A172 (cell line): ENCODE measurements at places on chromosomes 3 and 15.

- no peak for DNase-seq
These were observed at the start of gene DGKG for GRCh38 chr3:186361762-186362536. DGKG (minus strand) TSS chr3:186362234; CDS start chr3:186320459, 41,775 bp downstream.

DNA sequence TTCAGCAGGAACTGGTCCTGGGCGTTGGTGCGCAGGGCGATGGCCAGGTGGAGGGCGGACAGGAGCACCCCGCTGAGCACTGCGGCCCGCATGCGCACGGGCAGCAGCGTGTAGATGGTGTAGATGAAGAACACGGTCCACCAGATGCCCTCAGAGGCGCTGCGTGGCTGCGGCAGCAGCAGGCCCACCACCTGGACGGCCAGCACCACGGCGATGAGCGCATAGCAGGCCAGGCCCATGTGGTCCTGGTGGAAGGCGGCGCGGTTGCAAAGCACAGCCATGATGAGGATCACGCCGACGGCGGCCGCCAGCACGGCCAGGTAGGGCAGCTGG, 1.5 kb downstream of the ADCY5 start:
- no peak for DNase-seq

DNA sequence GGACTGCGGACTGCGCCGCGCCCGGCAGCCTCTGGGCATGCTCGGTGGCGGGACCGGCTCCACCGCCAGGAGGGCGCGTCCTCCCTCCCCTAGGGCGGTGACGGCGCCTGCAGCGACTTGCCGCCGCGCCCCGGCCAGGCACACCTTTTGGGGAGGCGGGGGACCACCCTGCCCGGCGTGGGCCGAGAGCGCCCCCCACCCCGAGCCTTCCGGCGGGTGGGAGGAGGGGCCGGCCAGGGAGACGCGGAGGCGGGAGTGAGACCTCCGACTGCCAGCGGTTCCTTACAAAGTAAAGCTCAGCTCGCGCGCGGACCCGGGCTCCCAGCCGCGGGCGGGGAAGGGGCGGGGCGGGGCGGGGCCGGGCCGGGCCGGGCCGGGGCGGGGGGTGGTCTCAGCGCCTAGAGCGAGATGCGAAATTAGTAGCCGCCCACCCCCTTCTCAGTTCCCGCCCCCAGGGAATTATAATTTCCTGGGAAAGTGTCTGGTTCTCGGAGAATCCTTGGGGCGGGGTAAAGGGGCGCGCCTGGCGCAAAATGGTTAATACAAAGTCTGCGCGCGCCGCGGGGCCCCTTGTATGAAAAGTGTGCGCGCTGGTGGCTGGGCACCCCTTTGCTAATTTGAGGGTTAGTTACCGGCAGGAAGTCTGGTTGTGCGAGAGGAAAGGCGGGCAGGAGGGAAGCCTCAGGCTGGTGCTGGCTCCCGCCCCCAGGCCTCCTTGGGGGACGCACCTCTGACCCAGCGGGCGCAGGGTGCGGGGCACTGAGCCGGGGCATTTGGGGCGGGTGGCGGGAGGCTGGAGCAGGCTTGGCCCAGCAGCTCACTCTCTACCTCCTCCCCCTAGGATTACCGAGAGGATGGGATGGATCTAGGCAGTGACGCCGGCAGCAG, 224.8 kb upstream of the IL12A start:
- DNase-seq, result peak; percentile 90

- no peak for DNase-seq
These were observed 86.3 kb downstream of the ARNT2 start for GRCh38 chr15:80490431-80490990.

GRCh38 chr3:122660297-122660974, 20.2 kb upstream of the PARP14 start:
- DNase-seq, result no peak

DNA sequence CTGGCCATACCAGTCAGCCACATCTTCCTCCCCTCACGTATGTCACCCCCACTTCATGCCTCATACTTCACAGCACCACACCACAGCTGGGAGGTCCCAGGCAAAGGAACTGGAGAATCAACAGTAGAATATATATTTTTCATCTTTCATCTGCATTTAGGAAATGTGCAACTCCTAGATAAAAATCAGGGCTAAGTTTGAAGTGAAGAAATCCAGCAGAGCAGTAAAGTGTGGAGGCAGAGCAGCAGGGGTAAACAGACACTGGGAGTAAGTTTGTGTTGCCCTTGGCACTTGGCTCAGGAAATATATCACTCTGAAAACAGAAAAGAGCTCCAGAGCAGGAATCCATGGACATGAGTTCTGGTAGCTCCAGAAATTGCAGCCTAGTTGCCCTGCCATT, 2.8 kb upstream of the HERC1 start:
- DNase-seq, result no peak

- no peak for DNase-seq
These were observed 33.1 kb downstream of the ASB7 start for GRCh38 chr15:100635406-100636071.

DNA sequence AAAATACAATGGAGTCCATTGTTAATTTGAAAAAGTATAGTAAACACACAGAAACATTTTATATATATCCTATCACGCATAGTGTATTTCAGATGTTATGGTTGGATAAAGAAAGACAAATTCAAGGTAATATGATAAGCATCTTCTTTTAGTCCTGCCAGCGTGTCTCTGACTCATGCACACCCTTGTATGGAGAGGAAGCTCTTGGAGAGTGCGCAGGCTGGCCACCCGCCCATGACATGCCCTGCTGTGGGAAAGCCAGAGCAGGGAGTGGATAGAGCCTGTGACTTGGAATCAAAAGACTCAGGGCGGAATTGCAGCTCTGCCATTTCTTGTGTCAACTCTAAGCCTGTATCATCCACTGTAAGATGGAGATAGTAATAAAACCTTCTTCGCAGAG, 23.0 kb upstream of the COPG1 start:
- peak; percentile 99 for DNase-seq

DNA sequence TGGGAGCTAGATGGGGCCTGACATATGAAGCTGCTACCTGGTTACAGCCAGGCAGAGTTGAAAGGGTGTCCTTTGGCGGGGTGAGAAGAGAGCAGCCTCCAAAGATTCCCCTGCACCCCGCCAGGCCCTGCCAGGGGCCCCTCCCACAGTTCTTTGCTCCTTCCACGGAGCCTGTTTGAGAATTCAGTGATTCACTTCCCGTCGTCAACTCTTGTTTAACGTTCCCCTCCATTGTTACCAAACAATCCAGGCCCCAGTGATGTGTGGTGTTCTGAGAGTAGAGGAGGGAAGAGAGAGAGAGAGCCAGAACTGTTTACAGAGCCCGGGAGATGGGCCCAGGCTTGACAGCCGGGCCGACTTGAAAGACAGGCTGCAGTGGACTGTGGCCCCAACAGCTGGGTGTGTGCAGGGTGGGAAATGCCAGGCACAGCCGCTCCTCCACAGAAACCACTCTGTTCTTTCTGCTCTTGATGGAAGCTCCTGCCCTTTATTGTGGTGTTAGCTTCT, 81.5 kb downstream of the SMAD3 start:
- DNase-seq, result peak; percentile 62

GRCh38 chr3:146308682-146309081, 57.8 kb upstream of the PLSCR4 start:
- peak; percentile 85 for DNase-seq

GRCh38 chr15:71448688-71449114, 333.4 kb downstream of the THSD4 start:
- DNase-seq, result peak; percentile 77

DNA sequence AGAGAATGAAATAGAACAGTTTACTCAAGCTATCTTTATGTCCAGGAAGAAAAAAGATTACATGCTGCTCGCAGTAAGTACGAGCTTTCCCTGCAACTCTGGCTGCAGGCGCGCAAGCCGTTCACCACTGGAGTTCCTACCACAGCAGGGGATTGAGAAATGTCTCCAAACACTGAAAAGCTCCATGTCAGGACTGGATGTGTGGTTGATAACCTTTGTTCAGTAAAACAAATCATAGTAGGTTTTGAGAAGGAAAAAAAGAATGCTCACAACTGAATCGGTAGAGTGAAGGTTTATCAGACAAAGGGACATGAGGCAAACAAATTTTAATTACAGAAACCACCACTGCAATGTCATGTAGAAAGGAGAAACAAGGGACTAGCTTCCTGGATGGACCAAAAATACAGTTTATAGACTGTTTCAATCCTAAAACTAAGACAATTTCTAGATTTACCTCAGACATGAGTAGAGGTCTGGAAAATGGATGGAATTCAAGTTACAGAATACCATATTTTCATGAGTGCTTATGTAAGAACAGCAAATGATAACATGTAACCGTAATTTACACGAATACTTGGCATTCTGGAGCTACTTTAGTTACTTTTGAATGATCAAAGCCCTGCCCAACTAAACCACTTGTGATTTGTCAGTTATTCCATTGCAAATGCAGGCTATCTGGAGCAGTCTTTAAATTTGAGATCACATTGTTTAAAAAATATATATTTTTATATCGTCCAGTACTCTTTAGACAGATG, 471.1 kb downstream of the SHQ1 start:
- DNase-seq, result no peak

- DNase-seq, result no peak
These were observed 6.9 kb downstream of the CORO2B start for GRCh38 chr15:68585574-68586273.

- DNase-seq, result no peak
These were observed 11.8 kb downstream of the CD47 start for GRCh38 chr3:108079043-108079442.

DNA sequence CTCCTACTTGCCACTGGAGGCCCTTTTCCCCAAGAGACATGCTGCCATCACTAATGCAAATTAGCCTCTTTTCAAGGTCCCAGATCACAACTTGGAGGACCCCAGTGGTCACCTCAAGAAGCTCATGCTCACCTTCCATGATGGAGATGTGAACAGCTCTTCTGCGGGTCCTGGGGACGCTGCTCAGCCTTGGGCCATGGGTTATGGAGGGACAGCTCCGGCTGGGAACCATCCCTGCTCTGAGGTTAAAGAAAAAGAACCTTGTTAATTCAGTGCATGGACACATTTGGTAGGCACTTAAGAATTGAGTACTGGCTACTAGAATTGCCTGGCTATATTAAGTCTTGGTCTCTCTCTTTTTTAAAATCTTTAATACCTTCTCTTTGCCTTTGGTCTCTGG, 56.8 kb downstream of the WDR76 start:
- no peak for DNase-seq

DNA sequence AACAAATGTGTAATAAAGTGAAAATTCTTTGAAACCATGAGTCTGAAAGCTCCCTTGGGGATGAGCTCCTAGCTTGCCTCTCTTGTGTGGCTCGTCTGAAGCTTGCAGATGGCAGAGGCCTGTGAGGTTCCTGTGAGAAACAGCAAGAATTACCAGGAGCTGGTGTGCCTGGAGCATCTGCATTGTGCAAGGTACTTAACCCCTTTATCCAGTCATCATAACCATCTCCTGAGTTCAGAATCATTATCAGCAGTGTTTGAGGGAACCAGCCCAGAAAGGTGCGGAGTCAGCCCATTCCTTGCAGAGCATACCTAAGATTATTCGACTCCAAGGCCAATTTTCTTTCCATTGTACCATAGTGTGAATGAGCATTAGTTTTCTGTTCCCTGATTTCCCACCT, 51.7 kb upstream of the TRA2B start:
- no peak for DNase-seq

- no peak for DNase-seq
These were observed 49.1 kb upstream of the SEC22A start for GRCh38 chr3:123152687-123153086.

DNA sequence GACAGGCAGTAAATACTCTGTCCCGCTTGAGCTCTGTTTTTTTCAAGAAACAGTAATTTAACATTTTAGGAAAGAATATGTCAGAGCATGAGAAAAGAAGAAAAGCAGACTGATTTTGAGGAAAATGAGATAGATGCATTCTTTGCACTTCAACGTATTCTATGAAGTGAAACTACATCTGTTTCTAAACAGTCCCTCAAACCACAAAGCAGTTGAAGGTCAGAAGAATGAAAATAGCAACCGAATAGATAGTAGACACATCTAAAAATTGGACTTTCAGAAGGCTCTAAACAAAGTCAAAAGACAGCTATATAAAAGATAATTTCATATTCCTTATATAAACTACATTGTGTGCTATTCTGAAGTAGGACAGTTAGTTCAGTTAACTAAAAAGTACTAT, 172.6 kb upstream of the LRRC3B start:
- no peak for DNase-seq

- no peak for DNase-seq
These were observed 124.9 kb upstream of the PRR20G start for GRCh38 chr3:127412578-127413317.

DNA sequence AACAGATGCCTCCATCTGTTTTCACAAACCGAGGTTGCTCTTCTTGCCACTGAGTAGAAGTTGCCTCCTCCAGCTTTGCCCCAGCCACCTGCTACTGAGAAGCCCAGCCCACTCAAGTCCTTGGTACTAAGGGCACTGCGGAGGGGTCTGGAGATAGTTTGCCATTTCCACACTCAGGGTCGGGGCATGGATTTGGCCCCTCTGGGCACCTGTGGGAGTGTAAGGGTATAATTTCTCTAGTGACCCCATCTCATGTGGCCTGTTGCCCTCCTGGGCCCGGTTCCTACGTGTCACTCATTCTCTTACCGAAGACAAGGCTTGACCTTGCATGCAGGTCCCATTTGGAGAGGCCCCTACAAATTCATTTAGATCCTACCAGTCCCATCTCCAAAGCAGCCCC, 79.0 kb downstream of the THSD4 start:
- no peak for DNase-seq

GRCh38 chr3:190826018-190826417, 36.5 kb downstream of the GMNC start:
- no peak for DNase-seq

GRCh38 chr3:139561255-139561817, 21.8 kb upstream of the RBP1 start:
- no peak for DNase-seq

GRCh38 chr3:188389711-188390342, 235.9 kb downstream of the LPP start:
- no peak for DNase-seq

DNA sequence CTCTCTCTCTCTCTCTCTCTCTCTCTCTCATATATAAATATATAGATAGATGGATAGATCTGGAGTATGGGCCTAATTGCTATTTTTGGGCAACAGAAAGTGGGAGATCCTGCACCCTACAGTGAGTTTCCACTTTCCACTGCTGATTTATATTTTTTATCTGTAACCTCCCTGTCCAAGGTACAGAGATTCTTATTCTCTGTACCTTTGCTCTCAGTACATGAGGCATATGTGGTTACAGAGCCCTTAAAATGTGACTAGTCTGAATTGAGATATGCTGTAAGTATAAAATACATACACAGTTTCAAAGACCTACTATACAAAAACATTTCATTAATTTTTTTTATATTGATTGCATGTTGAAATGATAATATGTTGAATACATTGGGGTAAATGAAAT, 51.1 kb upstream of the FOXP1 start:
- DNase-seq, result no peak

GRCh38 chr3:63500196-63500595, 152.3 kb upstream of the SNTN start:
- no peak for DNase-seq
